Lung microvascular endothelial cell (primary cell): ENCODE measurements at places on chromosomes 5 and 9. TPM values are rescaled to one million over a fixed set of nuclear protein-coding genes. Genes with fewer than 3 reads are reported as not detected.
A peak's percentile ranks its signal among the peaks of the same experiment; 100 is the strongest.

DNA sequence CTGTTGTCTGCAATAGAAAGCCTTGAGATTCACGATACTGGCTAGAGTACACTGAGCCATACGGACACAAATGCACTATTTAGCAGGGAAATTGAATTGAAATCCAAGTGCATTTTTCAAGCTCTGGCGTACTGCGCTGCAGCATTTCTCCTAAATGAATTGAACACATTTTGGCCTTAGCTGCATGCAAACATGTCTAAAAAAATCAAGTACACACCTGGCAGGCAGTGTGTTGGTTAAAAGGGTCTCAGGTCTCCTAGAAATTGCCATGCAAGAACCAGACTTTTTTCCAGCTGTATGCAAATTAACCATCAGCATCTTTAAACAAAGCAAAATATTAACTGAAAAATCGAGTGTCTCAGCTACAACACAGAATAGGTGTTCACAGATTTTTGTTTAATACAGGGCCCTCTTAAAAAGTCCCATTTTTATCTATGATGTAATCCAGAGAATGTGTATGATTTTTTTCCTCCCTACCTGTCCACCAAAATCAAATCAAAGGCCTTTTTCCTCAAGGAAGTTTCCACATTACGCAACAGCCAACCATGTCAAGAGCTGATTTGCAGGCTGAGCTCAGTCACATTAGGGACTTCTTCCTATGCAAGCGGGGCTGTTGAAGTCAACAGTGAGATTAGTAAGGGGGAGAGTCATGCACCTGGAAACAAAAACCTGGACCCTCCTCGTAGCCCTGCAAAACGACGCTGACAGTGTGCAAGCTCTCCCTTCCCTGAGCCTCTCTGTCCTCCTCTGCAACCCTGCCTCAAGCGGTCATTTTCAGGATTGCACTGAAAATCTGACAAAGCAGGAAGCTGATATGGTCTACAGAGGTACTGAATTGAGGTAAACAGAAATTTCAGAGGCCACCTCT, 14.1 kb upstream of the SFXN1 start:
- DNase-seq: peak; percentile 52

DNA sequence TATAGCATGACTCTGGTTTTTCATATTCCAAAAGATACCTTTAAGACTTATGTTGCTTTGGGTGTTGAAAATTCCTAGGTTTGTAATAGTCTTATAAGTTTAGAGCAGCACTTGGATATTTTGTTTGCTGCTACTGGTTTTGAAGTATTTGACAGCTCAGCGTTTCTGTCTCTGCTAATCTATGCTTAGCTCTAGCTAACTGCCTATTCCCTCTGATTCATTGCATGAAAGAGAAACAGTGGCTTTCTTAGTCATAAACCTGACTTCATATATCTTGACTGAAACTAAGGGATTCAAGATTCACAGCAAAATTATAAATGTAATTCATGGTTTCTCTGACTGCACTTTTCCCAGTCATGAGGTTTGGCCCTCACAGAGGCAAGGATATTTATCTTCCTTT, 35.6 kb upstream of the ANXA1 start:
- no peak for DNase-seq

DNA sequence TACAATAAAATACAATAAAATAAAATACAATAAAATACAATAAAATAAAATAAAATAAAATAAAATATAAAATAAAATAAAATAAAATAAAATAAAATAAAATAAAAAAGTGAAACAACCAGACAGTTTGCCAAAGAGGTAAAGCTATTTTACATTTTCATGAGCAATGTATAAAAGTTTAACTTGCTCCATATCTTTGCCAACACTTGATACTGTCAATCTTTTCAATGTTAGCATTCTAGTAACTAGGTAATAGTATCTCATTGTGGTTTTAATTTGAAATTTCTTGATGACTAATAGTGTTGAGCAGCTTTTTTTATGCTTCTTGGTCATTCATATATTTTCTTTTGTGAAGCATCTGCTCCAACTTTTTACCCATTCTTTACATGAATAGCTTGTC, 17.3 kb downstream of the TTC33 start:
- no peak for DNase-seq

- DNase-seq: peak; percentile 15
These were observed 1046.9 kb upstream of the WWC1 start for GRCh38 chr5:167244583-167244982.

DNA sequence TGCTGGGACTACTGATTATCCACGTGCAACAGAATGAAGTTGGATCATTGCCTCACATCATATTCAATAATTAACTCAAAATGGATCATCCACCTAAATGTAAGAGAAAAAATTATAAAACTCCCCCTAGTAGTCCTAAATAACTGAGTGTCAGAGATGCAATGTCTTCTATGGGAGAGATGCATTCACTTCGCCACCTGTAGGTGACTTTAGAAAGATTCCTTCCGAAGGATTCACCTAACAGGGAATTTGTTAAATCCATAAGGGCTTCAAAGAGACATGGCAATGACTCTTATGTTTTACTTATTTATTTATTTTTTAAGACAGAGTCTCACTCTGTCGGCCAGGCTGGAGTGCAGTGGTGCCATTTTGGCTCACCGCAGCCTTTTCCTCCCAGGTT, 526.0 kb downstream of the MTRR start:
- no peak for DNase-seq

DNA sequence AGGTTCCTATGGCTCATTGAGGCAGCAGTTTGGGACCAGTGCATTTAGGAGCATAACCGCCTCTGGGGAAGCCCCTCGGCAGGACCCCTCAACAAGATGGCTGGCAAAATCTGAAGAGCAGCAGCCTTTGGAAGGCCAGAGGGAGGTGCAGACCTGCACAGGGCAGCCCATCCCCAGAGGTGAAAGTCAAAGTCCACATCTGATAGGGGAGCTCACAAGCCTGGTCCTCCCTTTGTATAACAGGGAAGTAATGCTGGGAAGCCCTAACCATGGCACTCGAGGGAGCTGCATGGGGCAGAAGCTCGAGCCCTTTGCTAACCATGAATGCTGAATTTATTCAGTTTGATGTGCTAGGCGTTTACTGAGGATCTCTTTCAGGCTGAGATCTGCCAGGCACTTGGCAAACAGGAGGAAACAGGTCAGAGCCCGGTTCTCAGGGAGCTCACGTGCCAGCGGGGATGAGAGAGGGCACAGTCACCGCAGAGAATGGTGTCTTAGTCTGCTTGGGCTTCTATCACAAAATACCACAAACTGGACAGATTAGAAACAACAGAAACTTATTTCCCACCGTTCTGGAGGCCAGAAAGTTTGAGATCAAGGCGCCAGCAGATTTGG, 114.1 kb downstream of the GABBR2 start:
- DNase-seq: no peak

- DNase-seq: peak; percentile 78
These were observed 4.4 kb upstream of the DCTN4 start for GRCh38 chr5:150763023-150763769.

DNA sequence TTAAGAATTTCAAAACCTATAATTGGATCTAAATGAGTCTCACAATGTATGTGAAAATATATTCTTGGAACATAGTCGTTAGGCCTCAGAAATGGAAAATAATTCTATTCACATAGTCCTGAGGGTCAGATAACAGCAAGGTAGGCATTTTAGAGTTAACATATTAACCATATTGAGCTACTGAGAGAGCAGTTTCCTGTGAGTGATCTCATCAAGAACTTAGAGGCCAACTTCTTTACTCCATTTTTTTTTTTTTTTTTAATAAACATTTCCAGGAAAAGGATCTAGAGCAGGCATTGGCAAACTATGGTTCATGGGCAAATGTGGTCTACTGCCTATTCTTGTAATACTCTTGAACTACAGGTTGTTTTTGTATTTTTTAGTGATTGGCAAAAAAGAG, 26.6 kb downstream of the RAB24 start:
- peak; percentile 59 for DNase-seq

DNA sequence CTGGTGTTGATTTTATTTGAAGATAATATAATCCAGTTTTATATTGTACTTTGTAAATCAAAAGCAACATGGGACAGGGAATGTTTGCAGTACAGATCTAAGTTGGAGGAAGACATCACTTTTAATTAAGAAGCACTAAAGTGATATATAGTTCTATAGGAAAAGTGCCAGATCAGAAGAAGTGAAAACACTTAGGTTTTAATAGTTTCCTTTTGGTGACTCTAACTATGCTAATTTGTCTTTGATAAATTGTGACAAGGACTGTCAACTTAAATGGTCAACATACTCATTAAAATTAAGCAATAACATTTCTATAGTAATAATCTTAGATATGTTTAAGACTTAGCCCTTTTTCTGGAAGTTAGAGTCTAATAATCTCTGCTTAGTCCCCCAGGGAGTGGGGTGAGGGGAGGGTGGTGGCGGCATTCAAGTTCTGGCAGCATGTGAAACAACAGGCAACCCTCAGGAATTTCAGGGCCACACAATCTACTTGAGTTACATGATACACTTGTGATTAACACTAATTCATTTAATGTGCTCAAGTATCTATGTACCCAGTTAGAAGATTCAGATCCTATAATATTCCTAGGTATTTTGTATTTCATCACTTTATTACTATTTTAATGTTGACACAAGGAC, 1026.5 kb downstream of the NR2F1-AS1 start:
- DNase-seq: no peak

- no peak for DNase-seq
These were observed 425.7 kb upstream of the CYLC2 start for GRCh38 chr9:102569436-102569835.

DNA sequence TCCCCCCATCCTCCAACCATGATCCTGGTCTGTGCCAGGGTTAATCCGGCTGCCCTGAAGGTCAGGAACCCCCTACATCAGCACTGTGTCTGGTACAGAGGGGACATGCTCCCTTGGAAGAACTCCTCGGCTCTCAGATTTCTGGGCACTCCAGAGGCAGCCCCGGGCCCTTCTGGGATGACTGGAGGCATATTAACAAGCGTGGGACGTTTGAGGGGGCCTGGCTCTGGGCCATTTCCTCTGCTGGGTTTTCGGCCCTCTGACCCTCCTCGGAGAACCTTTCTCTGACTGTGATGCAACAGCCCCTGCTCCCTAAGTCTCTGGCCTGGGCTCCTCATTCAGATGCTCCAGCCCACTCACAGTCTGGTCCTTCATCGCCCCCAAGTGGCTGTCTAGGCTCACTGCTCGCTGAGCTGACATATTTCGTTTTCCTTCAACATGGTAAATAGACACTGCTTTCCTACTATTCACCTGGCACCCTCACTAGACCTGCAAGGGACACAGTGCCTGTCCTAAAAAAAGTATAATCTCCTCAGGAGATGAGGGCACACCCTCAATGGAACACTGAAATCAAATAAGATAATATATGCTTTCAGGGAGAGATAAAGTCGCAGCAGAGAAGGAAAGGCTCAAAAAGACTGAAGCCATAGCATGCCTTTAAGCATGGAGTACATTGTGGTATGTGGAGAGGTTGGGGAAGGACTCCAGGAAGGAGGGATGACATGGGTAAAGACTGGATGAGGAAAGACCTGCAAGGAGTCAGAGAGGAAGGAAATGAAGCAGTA, 404.7 kb upstream of the TRPC7 start:
- DNase-seq: peak; percentile 65

- no peak for DNase-seq
These were observed 239.9 kb upstream of the TNC start for GRCh38 chr9:115357821-115358220.

DNA sequence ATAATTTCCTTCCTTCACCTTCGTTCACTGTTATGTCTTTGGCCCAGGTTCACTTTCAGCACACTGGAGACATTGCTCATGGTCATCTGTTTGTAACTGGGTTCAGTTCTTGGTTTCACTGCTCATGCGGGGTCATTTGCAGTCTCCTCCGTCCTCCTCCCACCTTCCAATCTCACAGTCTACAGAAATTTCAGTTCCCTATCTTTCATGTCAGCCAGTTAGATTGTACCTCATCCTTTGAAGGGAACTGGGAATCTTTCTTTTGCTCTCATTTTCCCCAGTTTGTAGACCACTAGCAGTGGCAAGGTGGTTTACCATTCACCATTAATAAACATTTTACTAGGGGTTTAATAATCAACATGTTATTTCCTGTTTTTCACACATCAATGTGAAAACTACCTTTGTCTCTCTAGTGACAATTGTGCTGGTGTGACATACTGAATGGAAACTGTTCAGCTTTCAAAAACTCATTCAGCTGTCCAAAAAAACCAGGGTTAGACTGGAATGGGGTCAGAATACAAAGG, 100.9 kb upstream of the IL6ST start:
- DNase-seq: peak; percentile 38

DNA sequence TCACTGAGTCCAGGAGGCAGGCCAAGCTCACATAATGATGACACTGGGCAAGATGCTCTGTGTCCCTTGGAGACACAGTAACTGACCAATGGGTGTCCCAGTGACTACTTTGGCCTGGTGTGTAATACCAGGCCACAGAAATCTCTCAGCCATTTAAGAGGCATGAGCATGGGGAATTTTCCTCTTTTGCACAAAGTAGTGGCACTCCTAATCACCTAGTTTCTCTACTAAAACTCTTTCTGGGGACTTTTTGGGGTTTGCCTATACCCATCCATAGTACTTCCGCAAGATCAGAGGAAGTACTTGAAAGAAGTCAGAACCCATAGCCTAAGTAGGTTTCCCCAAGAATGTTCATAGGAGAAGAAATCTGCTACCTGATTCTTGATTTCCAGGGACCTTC, 161.9 kb downstream of the ARSB start:
- DNase-seq: no peak

DNA sequence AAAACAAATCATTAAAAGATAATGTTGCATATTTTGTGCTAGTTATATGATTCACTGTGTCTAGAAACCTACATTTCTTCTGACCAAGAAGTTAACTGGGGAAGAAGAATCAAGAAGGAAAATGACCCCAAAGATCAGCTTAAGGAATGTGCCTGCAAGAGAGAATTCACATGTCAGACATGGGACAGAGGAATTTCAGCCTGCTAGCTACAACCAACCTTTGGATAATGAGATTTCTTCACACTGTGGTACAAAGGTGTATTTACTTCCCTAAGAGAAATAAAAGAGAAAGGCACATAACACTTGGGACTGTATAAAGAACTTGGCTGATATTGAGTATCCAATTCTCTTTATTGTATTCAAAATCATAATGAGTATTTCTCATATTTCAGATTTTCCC, 39.6 kb upstream of the ELL2 start:
- no peak for DNase-seq

GRCh38 chr5:87155106-87155505, 112.6 kb upstream of the RASA1 start:
- no peak for DNase-seq

GRCh38 chr5:169100735-169101075, 200.2 kb downstream of the SLIT3 start:
- no peak for DNase-seq

GRCh38 chr9:121892706-121893105, 200.4 kb downstream of the TTLL11 start:
- no peak for DNase-seq

HTR1A gene
- not detected in 2 replicates for total RNA-seq

CDH12 gene
- not detected in 2 replicates for total RNA-seq

SLC9A3 gene
- 0.65 and 0.79 TPM in 2 replicates for total RNA-seq

PCDHA1 gene
- under 0.01 TPM in 1 of 2 replicates, not detected in the other for total RNA-seq

APBA1 gene
- total RNA-seq: 6.2 and 9.4 TPM in 2 replicates

ARID3C gene
- under 0.01 and 0.20 TPM in 2 replicates for total RNA-seq
